ENCODE measurements at places on chromosomes 16 and 17. TPM values are rescaled to one million over a fixed set of nuclear protein-coding genes. Genes with fewer than 3 reads are reported as not detected.

C1QTNF8 gene
- total RNA-seq, result not detected

GRCh38 chr16:70701998-70702397 lies 16.1 kb upstream of the MTSS2 start:
- H3K4me1 ChIP-seq, result no peaks in the 10 kb centered on the region
- peaks cover 23% of the 10 kb centered on the region for H3K36me3 ChIP-seq
- no peak for DNase-seq
- H3K27me3 ChIP-seq, result no peaks in the 10 kb centered on the region
- no peak overlapping the region for H3K4me3 ChIP-seq
- H3K27ac ChIP-seq, result no peak overlapping the region

DNA sequence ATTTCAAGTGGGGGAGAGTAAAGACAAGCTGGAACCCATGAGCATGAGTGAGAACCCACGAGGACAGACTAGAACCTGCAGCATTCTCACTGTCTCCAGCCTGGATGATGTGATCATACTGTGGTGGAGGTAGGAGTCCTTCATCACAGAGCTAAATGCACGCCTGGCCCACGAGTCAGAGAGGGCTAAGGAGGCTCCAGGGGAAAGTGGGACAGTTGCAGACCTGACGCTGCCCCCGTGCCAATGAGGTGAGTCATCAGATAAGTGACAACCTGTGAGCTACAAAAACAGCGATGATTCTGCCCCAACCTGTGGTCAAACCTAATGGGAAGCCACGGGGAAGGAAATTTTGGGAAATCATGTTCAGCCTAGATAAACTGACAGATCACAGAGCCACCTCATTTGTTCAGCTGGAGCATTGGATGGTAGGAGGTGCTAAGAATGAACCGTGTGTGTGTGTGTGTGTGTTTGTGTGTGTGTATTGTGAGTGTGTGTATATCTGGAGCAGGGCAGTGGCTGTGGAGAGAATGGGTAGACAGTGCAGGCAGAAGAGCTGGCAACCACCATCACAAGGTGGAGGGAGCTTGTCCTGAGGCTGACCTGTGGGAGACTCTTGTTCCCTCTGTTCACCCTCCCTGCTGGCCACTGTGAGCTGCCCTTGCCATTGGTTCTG lies 131.8 kb downstream of the UTP18 start:
- DNase-seq, result no peak
- no peaks in the 10 kb centered on the region for H3K36me3 ChIP-seq
- H3K4me1 ChIP-seq, result no peaks in the 10 kb centered on the region
- no peak overlapping the region for H3K4me3 ChIP-seq

DNA sequence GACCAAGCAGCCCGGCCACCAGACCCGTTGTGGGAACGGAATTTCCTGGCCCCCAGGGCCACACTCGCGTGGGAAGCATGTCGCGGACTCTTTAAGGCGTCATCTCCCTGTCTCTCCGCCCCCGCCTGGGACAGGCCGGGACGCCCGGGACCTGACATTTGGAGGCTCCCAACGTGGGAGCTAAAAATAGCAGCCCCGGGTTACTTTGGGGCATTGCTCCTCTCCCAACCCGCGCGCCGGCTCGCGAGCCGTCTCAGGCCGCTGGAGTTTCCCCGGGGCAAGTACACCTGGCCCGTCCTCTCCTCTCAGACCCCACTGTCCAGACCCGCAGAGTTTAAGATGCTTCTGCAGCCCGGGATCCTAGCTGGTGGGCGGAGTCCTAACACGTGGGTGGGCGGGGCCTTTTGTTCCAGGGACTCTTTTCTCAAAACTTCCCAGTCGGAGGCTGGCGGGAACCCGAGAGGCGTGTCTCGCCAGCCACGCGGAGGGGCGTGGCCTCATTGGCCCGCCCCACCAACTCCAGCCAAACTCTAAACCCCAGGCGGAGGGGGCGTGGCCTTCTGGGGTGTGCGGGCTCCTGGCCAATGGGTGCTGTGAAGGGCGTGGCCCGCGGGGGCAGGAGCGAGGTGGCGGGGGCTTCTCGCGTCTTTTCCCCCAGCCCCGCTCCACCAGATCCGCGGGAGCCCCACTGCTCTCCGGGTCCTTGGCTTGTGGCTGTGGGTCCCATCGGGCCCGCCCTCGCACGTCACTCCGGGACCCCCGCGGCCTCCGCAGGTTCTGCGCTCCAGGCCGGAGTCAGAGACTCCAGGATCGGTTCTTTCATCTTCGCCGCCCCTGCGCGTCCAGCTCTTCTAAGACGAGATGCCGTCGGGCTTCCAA lies at the start of gene SLC2A4:
Gene SLC2A4 (plus strand): TSS at position 645 of the 879 bp plus-strand sequence. CDS start 217 bp downstream, at position 862.
- peak within 1 kb of the TSS; percentile 77 for H3K27ac ChIP-seq
- H3K36me3 ChIP-seq, result no peaks in the 10 kb centered on the region
- peaks cover 14% of the 10 kb centered on the region for H3K4me1 ChIP-seq
- peaks cover 17% of the 10 kb centered on the region for H3K27me3 ChIP-seq

PRSS8 gene
- total RNA-seq, result not detected

WNK4 gene
- 0.10 TPM for total RNA-seq

GRCh38 chr16:48075398-48075797 lies 80.4 kb downstream of the ABCC12 start:
- H3K27me3 ChIP-seq, result peaks cover 16% of the 10 kb centered on the region
- no peak overlapping the region for H3K27ac ChIP-seq
- no peak overlapping the region for H3K4me3 ChIP-seq
- no peaks in the 10 kb centered on the region for H3K4me1 ChIP-seq
- DNase-seq, result no peak
- H3K36me3 ChIP-seq, result no peaks in the 10 kb centered on the region

- peaks cover 31% of the 10 kb centered on the region for H3K4me1 ChIP-seq
- DNase-seq, result no peak
- no peak overlapping the region for H3K4me3 ChIP-seq
- H3K36me3 ChIP-seq, result peaks cover 88% of the 10 kb centered on the region
- H3K27ac ChIP-seq, result no peak overlapping the region
- no peaks in the 10 kb centered on the region for H3K27me3 ChIP-seq
Observed at GRCh38 chr16:11757671-11758545, 15.3 kb upstream of the TXNDC11 start.

PRR15L gene
- total RNA-seq, result not detected

GRCh38 chr16:57388359-57389086 lies 16.0 kb upstream of the CCL17 start:
- DNase-seq, result no peak
- H3K4me1 ChIP-seq, result peaks cover 59% of the 10 kb centered on the region
- H3K36me3 ChIP-seq, result no peaks in the 10 kb centered on the region
- H3K27ac ChIP-seq, result peak overlapping the region; percentile 90

DNA sequence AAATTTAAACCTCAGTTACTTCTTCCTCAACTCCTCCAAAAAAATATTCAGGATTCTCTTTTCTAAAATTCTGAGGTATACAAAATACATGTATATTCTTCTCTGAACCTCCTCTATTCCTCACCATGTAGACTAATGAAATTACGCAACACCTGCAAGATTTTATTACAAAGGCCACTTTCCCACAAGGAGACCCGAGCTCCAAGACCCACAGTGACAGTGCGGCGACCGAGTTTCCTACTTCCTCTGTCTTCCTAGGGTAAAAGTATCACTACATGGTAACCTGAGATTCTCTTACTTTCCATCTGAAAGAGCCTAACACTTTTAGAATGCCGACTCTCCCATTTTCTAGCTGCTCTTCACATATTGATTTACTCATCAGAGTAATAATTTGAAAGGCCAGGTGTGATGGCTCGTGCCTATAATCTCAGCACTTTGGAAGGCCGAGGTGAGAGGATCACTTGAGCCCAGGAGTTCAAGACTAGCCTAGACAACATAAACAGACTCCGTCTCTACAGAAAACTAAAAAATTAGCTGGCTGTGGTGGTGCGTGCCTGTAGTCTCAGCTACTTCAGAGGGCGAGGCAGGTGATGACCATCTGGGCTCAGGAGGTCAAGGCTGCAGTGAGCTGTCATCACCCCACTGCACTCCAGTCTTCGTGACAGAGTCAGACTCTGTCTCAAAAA lies 35.7 kb downstream of the CYTH1 start:
- peak overlapping the region; percentile 87 for H3K27ac ChIP-seq
- H3K36me3 ChIP-seq, result peaks cover 29% of the 10 kb centered on the region
- no peaks in the 10 kb centered on the region for H3K27me3 ChIP-seq
- no peak overlapping the region for H3K4me3 ChIP-seq
- peaks cover 96% of the 10 kb centered on the region for H3K4me1 ChIP-seq

MYOCD gene
- total RNA-seq, result 8.0 TPM

GRCh38 chr17:62626719-62627218 lies 701 bp upstream of the MRC2 start:
- H3K36me3 ChIP-seq, result no peaks in the 10 kb centered on the region
- H3K27me3 ChIP-seq, result peaks cover 16% of the 10 kb centered on the region
- H3K27ac ChIP-seq, result no peak overlapping the region
- peaks cover 13% of the 10 kb centered on the region for H3K4me1 ChIP-seq
- DNase-seq, result no peak
- no peak overlapping the region for H3K4me3 ChIP-seq

MYH2 gene
- not detected for total RNA-seq

GRCh38 chr17:83199500-83200201 lies 120.2 kb downstream of the METRNL start:
- DNase-seq, result peak; percentile 28
- H3K27ac ChIP-seq, result peak overlapping the region; percentile 92
- H3K36me3 ChIP-seq, result no peaks in the 10 kb centered on the region
- peak overlapping the region; percentile 82 for H3K4me3 ChIP-seq
- H3K4me1 ChIP-seq, result peaks cover 35% of the 10 kb centered on the region
- no peaks in the 10 kb centered on the region for H3K27me3 ChIP-seq

DNA sequence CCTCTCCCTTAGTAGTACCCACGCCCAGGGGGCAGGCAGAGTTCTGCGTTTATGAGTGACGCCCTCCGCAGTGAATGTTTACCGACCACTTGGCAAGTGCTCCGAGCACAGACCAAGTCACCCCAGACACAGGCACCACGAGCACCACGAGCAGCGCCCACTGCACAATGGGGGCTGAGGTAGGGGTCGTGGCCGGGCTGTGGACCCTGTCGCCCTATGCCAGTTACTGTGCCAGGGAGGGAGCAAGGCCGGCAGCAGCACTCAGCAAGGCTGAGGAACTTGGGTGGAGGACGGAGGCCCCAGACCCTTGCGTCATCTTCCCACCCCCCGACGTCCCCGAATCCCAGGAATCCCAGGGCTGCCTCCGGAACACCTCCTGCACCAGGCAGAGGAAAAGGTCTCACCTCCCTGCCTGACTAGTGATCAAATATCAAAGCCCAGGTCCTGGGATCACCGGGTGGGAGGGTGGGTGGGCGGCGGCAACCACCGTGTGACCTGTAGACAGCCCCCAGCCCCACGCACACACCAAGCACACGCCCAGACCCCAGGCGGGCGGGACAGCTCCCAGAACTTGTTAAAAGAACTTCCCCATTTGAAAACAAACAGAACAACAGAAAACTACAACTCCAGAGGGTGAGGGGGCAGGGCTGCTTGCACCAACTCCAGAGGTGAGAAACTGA lies 5.4 kb downstream of the VASN start:
- no peak for DNase-seq
- H3K4me3 ChIP-seq, result no peak overlapping the region
- H3K27ac ChIP-seq, result no peak overlapping the region
- no peaks in the 10 kb centered on the region for H3K27me3 ChIP-seq

DNA sequence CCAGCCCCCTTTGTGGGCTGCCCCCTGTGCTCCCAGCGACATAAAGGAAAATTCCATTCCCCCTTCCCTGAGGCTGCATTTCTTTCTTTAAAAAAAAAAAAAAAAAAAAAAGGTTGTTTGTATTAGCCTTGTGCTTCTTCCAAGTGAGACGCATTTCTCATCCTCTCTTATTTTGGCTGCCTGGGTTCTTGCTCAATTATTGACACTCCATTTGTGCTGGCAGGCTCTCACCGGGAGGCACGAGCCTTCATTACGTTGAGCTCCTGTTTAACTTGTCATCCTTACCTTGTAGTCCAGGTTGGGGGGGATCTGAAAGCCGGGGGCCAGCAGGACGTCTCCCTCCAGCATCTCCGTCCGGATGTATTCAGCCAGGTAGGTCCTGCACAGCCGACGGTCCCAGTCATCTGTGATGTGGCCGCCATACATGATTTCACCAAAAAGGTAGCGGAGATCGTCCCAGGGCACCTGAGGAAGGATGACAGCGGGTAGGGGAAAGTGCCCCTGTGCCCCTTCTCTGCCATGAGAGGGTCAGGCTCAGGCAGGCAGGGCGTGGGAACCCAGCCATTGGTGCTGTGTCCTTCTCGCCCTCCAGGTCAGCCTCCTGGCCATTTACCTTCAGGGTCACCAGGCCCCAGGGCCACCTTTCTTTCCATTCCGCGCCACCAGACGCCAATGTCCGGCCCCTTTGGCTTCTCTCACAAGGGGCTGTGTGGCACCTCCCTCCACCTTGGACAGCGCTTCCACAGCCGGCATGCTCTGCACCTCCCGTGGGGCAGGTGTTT lies 50.6 kb downstream of the PGS1 start:
- no peak for DNase-seq
- no peak overlapping the region for H3K27ac ChIP-seq
- peaks cover 51% of the 10 kb centered on the region for H3K36me3 ChIP-seq
- no peaks in the 10 kb centered on the region for H3K27me3 ChIP-seq
- H3K4me3 ChIP-seq, result no peak overlapping the region
- H3K4me1 ChIP-seq, result no peaks in the 10 kb centered on the region

- H3K36me3 ChIP-seq, result peaks cover 90% of the 10 kb centered on the region
- no peaks in the 10 kb centered on the region for H3K4me1 ChIP-seq
- H3K27me3 ChIP-seq, result no peaks in the 10 kb centered on the region
- H3K4me3 ChIP-seq, result no peak overlapping the region
Observed at GRCh38 chr16:3732171-3732570, 14.8 kb upstream of the TRAP1 start.

GRCh38 chr16:88048985-88049384 lies 97.8 kb downstream of the BANP start:
- H3K27me3 ChIP-seq, result no peaks in the 10 kb centered on the region
- peak overlapping the region; percentile 98 for H3K27ac ChIP-seq
- H3K4me1 ChIP-seq, result peaks cover 55% of the 10 kb centered on the region
- peaks cover 40% of the 10 kb centered on the region for H3K36me3 ChIP-seq
- no peak for DNase-seq

CCL4 gene
- total RNA-seq, result 82.1 TPM

KRT33B gene
- not detected for total RNA-seq

- DNase-seq, result no peak
- no peak overlapping the region for H3K4me3 ChIP-seq
- H3K27ac ChIP-seq, result no peak overlapping the region
Observed at GRCh38 chr17:40720899-40721298, 17.3 kb upstream of the KRT24 start.

DNA sequence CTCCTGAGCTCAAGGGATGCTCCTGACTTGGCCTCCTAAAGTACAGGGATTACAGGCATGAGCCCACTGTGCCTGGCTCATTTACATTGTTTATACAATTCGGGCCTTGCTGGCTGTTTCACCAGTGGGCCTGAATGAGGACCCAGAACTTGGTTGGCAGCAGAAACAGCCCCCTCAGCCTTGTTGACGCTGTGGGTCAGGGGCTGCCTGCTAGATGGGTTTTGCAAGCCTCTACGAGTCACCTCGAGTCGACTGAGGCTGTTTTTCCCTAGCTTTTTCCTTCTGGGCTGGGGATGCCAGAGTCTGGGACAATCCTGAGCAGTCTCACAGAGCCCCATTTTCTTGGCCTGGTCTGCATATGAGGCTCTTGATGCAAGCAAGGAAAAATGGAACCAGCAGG lies 16.1 kb downstream of the PPL start:
- no peak overlapping the region for H3K27ac ChIP-seq
- peaks cover 16% of the 10 kb centered on the region for H3K27me3 ChIP-seq
- H3K36me3 ChIP-seq, result no peaks in the 10 kb centered on the region
- no peak overlapping the region for H3K4me3 ChIP-seq
- no peak for DNase-seq

All from activated B cell treated with CpG ODN at 0.5 μM for 24 hours (primary cell).